ENCODE measurements at places on chromosomes 6 and 20.
A peak's percentile ranks its signal among the peaks of the same experiment; 100 is the strongest.

- no peak for DNase-seq
Measured at GRCh38 chr6:35980991-35981645, 43.3 kb downstream of the SLC26A8 start.

DNA sequence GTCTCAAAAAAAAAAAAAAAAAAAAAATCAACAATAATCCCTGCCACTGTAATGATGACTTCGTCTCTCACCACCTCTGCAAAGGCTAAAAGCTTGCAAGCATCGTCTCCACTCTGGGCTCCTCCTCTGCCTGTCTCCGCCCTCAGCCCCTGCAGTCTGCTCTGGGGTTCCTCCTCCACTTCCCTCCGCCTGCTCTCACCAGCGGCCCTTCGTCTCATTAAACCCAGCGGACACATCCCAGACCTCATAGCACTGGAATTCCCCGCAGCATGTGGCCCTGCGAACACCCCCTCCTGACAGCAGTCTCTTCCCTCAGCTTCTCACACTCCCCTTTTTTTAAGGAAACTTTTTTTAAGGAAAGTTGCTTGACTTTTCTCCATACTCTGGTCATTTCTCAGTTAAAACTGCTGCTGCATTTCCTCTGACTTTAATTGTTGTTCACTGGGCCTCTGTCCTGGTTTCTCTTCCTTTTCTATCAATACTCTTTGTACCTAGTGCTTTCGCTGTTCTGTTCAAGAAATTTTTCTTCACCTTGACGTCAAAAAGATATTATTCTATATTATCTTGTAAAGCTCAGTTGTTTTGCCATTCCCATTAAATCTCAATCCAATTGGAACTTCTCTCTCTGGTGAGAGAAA lies 70.9 kb upstream of the PLEKHG1 start:
- peak; percentile 76 for DNase-seq

GRCh38 chr6:39518221-39518620 lies 195.7 kb upstream of the KCNK16 start:
- no peak for DNase-seq

DNA sequence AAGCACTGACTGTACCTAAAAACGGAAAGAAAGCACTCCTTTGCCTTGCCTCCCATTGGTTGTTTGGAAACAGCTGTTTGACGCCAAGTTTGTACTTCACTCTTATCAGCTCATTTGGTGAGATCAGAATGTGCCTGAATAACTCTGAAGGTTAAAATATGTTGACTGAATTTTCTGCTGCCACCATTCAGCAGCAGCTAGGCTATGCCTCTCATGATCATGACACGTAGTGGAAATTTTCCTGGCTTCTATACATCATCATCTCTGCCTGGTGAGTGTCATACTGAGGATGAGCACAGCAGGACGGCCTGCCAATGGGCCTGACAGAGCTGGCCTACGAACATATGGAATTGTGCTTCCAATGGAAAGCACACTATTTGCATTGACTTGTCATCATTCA lies 704.9 kb upstream of the CITED2 start:
- DNase-seq = no peak

DNA sequence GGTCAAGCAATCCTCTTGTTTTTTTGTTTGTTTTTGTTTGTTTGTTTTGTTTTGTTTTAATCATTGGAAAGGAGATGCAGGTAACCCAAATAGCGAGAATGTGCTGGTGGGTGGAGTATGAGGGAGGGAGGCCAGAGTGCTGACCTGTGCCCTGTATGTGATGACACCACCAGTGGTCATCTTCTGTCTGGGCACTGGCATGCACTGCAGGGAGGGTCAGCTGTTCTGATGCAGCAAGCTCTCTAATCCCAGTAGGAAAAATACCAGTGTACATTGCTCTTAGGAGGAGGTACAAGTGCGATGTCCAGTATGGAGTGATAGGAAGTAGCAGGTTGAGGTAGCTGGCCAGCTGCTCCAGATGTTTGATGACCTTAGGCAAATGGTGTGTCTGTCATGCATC lies 2.9 kb upstream of the CST1 start:
- peak; percentile 11 for DNase-seq

GRCh38 chr6:165636402-165637048 lies 26.5 kb downstream of the PDE10A start:
- no peak for DNase-seq

- no peak for DNase-seq
Measured at GRCh38 chr20:48387675-48388074, 440.1 kb downstream of the PREX1 start.

GRCh38 chr20:15814911-15815310 lies 758.3 kb downstream of the KIF16B start:
- DNase-seq = peak; percentile 58

DNA sequence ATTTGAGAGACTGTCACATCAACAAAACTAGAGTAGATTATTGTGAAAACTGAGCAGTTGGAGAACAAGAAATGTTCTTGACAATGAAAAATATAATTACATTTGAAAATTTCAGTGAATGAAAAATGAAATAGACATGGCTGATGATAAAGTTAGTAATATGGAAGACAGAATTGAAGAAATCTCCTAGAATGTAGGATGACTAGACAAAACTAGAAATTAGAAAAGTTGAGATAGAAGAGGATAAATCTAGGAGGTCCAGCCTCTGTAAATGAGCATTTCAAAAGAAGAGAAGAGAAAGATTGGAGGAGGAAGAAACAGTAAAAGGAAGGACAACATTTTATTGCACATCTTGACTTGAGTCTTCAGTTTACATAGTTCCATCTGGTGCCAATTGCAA lies 178.7 kb downstream of the NFATC2 start:
- no peak for DNase-seq

GRCh38 chr6:139608466-139609261 lies 234.2 kb upstream of the CITED2 start:
- DNase-seq = no peak

- no peak for DNase-seq
Measured at GRCh38 chr6:165782134-165782533, 119.1 kb upstream of the PDE10A start.

DNA sequence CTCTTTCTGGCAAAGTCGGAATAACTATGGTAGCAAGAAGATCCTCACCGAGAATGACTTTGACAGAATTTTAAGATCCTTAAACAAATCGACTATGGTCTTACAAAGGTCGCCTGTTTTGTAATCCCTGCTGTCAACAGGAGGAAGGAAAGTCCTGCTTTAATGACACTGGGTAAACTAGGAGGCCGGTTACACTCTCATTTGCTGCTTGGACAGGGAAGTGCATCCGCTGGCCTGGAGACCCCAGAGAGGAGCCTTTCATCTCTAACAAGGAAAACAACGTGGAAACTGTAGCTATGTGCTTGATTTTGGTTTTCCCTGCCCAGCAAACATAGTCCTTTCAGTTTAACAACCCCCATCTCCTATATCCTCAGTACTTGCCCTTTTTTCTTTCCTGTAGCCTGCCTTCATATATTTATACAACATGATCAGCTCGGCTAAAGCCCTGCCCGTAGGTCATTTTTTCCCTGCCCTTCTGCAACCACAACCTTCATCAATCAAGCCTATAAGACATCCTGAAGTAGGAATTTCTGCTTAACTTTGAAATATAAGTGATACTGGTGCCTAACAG lies 97.2 kb upstream of the RIN2 start:
- DNase-seq = no peak
